ENCODE measurements at places on chromosomes 12 and 14. TPM values are rescaled to one million over a fixed set of nuclear protein-coding genes. Genes with fewer than 3 reads are reported as not detected.
A peak's percentile ranks its signal among the peaks of the same experiment; 100 is the strongest.

GRCh38 chr12:127594351-127594970 is 672.5 kb upstream of the TMEM132C start:
- no peak for DNase-seq

DNA sequence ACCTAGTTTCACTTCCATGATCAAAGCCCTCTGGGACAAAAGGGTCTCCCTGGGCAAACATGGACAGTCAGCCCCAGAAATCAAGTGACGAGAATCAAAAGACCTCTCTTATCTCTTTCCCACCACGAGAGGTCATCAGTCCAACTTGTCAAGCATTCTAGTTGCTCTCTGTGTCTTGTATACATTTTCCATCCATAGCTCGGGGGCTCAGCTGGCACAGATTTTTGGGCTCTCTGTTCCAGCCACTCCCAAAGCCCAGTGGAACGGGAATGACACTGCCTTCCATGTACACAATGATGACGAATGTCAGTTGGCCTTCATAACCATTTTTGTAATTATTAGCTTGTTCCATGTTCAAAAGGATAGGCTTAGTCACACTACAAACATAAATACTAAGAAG is 29.7 kb downstream of the NOS1 start:
- peak; percentile 4 for DNase-seq

DNA sequence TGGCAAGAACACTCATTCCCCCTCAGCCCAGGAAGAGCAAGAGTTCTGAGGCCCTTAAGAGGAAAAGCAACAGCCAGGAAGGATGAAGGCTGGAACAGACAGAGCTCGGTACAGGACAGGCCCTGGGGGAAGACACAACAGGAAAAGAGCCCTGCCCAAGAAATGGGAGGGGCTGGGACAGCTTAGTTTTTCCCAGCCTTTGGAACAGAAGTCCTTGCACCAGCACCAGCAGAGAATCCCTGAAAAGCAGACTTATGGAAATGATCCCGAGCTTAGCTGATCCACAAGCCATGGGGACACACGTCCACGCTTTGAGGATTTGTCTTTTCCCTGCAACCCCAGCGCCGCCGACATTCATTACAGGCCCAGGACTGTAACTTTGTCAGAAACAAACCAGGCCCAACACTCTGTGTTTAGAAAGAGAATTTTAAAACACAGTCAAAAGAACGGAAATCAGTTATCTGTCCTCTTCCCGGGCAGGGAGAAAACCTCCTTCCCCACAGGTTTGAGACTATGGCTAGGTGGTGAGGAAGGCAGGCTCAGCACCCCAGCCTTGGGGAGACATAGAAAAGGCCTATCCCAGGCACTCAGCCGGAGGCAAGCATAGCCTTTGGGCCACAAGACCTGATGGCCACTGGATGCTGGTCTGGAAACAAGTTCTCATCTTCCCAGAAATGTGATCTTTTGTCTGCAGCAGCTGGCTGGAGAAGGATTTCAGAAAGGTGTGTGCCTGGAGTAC is 4.0 kb upstream of the AVIL start:
- no peak for DNase-seq

- no peak for DNase-seq
Observed at GRCh38 chr14:102593825-102594137, 1.3 kb downstream of the RCOR1 start.

GRCh38 chr14:91367173-91368171 is 50.1 kb downstream of the CCDC88C start:
- DNase-seq: peak; percentile 94

- DNase-seq: no peak
Observed at GRCh38 chr12:90305379-90305778, 596.7 kb upstream of the ATP2B1 start.

DNA sequence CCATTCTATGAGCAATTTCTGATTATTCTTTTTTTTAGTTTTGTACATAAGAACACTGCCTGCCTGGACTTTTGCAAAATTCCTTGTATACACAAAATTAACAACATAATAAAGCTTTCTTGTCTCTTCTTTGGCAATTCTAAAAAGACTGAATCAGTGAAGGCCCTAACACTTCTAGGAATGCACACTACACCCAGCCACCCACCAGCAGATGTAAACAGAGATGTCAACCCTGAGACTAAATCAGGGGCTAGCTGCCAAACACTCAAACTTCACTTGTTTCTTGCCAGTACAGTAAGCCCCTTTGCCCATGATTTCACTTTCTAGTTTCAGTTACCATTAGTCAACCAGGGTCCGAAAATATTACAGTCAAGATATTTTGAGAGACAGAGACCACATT is 15.5 kb downstream of the DCAF5 start:
- no peak for DNase-seq

CLBA1 gene
- total RNA-seq: 1.2 TPM

SMAGP gene
- total RNA-seq: 2.6 TPM
